ENCODE measurements at places on chromosomes 11 and 22. TPM values are rescaled to one million over a fixed set of nuclear protein-coding genes. Genes with fewer than 3 reads are reported as not detected.
A peak's percentile ranks its signal among the peaks of the same experiment; 100 is the strongest.

GRCh38 chr11:65912845-65913244, 6.0 kb downstream of the C11orf68 start:
- DNase-seq = no peak

DNA sequence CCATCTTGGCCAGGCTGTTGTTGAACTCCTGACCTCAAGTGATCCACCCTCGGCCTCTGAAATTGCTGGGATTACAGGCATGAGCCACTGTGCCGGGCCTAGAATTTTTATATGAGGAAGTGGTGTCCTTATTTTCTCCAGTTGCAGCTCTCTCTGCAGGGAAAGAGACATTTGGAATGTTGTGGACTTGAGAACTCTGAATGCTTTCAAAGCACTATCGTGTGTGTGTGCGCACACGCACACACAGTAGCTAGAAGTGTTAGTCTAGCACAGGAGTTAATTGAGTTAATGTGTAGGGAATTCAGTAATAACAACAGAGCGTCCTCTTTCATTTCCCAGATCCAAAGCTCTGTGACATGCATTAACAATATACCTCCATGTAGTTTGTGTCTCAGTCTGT, 164.0 kb upstream of the RASSF10 start:
- DNase-seq = no peak

DNA sequence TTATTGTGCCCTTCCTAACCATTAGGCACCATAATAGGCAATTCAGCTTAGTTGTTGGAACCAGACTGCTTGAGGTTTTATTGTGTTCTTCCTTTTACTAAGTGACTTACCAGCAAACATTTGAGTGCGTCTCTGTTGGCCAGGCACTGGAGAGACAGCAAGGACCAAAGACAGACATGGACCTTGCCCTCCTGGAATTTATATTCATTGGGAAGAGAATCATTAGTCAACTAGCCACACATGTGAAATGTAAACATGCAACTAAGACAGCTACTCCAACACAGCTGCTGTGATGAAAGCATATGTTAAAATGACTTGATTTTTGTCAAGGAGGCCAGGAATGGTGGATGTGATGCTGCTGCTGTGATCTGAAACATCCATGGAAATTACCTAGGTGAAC, 106.4 kb downstream of the TRAF6 start:
- no peak for DNase-seq

DNA sequence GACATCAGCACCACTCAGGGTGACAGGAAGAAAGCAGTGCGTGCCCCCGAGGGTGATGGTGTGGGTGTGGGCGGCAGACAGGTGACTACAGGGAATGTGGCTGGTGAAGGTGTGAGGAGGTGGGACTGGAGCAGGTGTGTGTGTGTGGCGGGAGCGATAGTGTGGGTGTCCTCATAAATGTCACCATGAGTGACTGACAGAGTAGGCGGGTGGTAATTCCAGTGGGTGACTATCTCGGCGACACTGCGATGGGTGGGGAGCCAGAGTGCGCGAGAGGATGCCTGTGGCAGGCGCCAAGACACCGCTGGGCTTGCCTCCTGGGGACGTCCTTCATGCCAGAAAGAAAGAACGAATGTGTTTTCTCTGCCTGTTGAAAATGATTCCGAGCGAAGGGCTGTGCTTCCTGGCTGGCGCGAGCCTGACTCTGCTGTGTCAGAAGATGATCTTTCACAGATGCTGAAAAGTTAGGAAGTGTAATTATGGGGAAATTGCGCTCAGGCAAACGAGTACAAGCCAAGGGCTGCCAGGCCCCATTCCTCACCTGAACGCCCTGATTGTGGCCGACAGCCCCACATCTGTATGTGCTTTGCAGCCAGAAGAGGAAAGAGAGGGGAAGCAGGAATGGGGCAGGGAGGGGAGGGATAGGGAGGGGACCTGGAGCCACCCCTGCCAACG, 98.8 kb upstream of the CD82 start:
- DNase-seq = no peak

The ISX gene
- polyA plus RNA-seq = not detected

- no peak for DNase-seq
Measured at GRCh38 chr22:20433191-20433590, 4.4 kb downstream of the SCARF2 start.

- peak; percentile 30 for DNase-seq
Measured at GRCh38 chr22:32050678-32051515, 7.8 kb downstream of the SLC5A1 start.
